Activated naive CD4-positive, alpha-beta T cell treated with Interleukin-2 at 50 U/mL for 16 hours (primary cell): ENCODE measurements at places on chromosomes 3 and 15.

GRCh38 chr3:62229908-62230307 lies 143.4 kb downstream of the FEZF2 start:
- DNase-seq = no peak

- no peak for DNase-seq
Observed at GRCh38 chr3:143571548-143571947, 276.7 kb downstream of the SLC9A9 start.

DNA sequence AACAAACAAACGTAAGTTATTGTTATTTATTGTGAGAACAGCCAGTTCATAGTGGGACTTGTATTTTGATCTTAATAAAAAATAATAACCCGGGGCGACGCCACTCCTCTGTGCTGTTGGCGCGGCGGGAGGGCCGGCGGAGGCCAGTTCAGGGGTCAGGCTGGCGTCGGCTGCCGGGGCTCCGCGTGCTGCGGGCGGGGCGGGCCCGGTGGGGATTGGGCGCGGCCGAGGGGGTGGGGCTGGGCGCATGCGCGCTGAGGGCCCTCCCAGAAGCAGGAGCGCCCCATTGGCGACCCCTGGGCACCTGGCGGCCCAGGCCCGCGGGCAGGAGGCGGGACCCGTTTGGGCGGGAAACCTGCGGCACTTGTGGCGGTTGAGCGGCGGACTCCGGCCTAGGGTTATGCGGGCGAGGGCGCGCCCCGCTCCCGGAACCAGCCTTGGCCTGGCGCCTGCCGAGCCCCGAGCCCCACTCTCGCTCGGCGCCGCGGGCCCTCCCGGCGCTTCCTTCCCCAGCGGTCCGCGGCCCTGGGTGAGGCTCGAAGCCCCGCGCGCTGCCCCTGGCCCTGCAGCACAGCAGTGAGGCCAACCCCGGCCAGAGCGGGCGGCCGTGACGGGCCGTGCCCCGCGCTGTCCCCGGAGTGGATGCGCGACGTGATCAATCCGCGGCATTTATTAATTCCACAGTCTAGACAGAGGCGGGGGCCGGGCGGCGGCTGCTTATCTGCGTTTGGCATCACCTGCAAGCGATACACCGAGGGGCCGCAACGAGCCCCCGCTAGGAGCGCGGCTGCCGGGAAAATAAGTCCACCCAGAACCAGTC lies 6.0 kb downstream of the ISL2 start:
- DNase-seq = no peak

GRCh38 chr3:28847736-28848135 lies 433.1 kb upstream of the RBMS3 start:
- no peak for DNase-seq

DNA sequence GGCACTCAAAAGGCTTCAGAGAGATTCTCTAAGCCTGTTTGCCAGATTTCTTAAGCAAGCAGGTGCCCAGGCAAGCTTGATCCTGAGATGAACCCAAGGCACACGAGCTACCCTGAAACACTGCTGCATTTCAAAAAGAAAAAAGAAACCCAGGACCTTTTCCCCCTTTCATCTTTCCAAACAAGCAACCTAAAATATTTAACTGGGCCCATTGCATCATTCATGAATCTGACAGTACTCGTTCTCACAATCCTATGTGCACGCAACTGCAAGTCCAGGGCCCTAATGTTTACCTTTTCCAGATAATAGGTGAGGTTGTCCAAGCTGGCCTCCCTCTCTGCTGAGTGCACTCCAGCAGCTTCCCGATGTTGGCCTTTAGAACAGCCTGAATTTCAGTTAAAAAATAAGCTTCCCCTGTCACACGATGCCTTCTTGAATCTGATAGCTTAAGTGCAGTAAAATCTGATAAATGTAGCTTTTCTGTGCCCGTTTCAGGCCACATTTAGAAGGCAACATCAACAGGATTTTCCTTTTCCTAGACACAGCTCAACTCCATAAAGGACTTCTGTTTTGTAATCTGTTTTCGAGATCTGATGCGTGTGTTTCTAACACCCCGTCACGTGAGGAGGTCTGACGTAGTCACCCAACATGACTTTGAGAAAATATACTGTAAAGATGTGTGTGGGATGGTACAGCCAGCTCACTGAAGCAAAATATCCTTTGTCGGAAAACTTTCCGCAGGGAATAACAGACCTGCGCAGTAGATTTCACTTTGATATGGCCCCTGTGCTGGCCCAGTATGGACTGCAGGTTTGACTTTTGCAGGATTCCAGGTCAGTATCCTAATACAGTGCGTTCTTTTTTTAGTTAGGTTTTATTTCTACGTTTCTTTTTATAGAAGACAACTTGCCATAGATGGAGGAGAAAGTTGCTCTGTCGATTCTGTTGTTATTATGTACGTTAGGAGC lies 55.1 kb upstream of the RASA2 start:
- DNase-seq = no peak

DNA sequence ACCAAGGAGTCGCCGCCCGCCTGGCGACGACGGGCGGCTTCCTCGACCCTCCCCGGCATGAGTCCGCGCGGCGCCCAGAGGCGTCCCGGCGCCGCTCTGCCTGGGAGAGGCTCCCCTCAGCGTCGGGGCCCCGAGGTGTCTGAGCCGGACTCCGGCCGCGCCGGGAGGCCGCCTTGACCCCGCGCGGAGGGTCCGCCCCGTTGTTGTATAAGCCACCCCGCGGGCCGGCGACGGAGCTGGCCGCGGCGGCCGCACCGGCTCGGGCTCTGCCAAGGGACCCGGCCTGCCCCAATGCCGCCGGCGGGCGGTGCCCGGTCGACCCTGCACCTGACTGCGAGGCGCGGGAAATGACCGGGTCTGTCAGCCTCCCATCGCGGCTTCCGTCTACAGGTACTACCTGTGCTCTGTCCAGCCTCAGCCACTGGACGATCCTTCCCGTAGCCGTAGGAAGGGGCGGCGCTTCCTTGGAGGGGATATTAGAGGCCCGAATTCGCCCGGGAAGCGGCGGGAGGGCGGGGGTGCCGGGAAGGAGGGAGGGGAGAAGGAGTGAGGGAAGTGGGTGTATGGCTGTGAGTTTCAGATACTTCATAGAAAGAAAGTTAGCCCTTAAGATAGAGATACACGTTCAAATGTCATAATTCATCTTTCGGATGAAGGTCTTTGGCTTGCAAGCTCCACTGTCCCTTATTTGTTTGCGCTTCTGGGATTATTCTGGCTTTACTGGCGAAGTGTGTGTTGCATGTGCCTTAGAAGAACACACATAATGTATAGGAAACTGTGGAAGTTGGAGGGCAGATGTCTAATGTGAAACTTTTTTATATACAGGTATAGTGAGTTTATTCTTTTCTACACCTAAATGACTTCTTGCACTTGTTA lies 620 bp downstream of the ABHD5 start:
- DNase-seq = peak; percentile 37

DNA sequence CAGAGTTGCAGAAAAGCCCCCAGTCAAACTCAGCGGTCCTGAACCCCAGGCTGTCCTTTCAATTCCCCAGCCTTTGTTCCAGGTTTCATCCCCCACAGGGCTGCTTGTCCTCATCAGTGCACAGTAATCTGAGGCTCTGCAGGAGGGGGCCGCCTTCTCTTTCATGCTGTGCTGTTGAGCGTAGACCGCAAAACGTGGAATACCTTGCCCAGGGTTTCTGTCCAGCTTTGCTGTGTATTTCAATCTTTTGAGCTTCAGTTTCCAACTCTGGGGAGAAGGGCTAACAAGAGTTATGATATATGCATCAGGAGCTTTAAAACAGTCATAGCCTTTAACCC lies 64.8 kb downstream of the FAM43A start:
- DNase-seq = no peak

DNA sequence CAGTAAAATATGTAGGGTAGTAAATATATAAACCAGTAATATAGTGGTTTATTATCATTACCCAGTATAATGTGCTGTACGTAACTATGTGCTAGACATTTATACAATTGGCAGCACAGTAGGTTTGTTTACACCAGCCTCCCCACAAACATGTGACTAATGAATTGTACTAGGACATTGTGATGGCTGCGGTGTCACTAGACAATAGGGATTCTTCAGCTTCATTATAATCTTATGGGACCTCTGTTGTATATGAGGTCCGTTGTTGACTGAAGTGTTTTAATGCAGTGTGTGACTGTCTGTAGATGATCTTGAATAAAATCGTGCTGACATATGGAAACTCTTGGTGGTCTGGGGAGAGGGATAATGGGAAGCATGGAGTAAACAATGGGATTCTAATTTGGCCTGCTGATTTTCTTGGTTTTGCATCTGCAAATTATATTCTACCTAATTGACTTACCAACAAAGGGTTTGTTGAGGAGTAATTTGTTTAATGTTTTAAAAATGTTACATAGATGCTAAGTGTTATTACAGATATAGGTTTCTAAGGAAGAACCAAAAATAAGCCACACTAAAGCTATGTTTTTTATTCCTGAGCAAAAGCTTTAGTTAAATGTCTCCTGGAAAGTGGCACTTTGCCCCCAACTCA lies 496.5 kb upstream of the TBL1XR1 start:
- DNase-seq = no peak

- no peak for DNase-seq
Observed at GRCh38 chr3:129106320-129106719, 15.3 kb downstream of the RAB43 start.

GRCh38 chr3:139585820-139586219 lies 46.3 kb upstream of the RBP1 start:
- no peak for DNase-seq

DNA sequence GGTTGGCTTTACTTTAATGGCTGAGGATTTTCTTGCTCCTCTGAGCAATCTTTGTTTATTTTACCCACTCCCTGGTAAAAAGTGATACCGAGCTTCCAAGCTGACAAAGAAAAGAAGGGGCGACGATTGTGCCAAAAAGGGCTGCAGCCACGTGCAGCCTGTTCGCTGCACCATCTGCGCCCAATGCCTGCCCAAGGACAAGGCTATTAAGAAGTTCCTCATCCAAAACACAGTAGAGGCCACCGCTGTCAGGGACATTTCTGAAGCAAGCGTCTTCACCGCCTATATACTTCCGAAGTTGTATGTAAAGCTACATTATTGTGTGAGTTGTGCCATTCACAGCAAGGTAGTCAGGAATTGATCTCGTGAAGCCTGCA lies 4.4 kb downstream of the ARHGAP31 start:
- no peak for DNase-seq

GRCh38 chr3:65186268-65186667 lies 498.5 kb upstream of the ADAMTS9 start:
- DNase-seq = no peak

DNA sequence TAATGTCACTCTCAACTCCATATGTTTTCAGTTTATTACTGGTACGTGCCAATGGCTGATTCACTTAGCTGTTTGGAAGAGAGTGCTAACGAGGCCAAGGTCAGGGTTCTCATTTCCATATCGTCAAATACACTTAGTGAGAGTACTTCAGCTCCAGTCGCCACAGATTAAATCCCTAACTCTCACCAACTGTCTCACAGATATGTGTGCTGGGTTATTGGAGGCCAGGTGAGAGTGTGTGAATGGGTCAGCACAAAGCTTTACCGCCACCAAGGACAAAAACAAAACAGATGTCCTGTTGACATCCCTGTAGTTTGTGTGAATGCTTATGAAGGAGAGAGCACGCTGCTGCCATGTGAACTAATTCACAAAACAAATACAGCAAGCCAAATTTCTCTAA lies 133.5 kb upstream of the TBL1XR1 start:
- DNase-seq = no peak

- no peak for DNase-seq
Observed at GRCh38 chr3:139096670-139097069, 52.0 kb upstream of the PRR23C start.

DNA sequence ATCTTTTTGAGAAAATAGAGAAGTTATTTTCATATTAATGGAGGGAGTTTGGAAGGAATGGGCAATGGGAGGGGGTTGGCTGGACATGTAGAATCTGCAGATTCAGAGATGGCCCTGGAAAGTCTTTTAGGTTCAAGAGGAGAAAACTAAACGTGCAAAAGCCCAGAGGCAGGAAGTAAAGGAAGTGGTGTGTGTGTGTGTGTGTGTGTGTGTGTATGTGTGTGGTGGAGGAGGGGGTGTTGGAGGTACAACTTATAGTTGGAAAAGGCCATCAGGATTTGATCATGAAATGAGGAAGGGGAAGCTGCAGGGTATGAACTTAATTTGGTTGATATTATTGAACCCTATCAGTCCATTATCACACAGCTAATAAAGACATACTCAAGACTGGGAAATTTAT lies 5.6 kb upstream of the LPP start:
- DNase-seq = no peak

- DNase-seq = no peak
Observed at GRCh38 chr3:94522488-94522887, 459.6 kb downstream of the NSUN3 start.

DNA sequence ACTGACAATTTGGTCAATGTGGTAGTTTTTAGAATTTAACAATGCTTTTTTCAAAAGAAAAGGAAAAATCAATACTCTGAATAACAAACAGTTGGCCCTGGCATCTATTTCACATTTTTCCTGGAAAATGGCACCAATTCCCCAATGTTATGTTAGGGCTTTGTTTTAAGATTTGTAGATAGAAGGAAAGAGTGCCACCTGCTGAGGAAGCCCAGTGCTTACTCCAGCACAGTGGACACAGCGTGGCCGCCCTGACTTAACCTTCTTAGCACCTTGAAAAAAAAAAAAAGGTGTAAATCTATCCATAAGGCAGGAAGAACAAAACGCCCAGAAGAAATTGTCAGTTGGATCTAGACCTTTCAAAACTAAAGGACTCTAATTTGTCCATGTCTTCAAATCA lies 110.7 kb upstream of the CNTN4 start:
- no peak for DNase-seq

DNA sequence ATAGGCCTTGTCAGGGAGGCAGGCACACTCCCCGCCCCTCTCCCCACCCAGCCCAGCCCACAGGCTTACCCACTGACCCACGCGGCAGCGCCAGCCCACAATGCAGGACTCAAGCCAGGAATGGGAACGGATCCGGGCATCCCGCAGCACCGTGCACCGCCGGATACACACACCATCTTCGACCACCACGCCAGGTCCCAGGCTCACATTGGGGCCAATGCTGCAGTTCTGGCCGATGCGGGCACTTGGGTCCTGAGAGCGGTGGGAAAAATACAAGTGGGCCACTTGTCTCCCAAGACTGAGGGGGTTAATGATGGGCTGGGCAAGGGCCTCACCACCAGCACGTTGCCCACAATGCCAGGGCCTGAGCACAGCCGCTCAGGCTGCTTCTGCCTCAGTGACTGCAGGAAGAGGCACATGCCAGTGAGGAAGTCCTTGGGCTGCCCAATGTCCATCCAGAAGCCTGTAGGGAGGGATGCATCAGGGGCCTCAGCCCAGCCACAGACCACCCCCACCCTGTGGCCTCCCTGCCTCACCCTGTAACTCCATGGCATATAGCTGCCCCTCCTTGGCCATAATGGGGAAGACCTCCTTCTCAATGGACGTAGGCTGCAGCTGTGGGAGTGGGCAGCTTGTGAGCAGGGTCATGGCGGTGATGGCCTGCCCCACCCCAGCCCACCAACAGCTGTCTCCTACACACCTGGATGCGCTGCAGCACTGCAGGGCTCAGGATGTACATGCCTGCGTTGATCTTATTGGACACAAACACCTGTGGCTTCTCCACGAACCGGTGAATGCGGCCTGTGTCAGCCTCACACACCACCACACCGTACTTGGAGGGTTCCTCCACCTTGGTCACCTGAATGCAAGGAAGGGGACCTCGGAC lies 1.6 kb downstream of the GMPPB start:
- no peak for DNase-seq
